ENCODE measurements at places on chromosomes 6 and 20.
A peak's percentile ranks its signal among the peaks of the same experiment; 100 is the strongest.

DNA sequence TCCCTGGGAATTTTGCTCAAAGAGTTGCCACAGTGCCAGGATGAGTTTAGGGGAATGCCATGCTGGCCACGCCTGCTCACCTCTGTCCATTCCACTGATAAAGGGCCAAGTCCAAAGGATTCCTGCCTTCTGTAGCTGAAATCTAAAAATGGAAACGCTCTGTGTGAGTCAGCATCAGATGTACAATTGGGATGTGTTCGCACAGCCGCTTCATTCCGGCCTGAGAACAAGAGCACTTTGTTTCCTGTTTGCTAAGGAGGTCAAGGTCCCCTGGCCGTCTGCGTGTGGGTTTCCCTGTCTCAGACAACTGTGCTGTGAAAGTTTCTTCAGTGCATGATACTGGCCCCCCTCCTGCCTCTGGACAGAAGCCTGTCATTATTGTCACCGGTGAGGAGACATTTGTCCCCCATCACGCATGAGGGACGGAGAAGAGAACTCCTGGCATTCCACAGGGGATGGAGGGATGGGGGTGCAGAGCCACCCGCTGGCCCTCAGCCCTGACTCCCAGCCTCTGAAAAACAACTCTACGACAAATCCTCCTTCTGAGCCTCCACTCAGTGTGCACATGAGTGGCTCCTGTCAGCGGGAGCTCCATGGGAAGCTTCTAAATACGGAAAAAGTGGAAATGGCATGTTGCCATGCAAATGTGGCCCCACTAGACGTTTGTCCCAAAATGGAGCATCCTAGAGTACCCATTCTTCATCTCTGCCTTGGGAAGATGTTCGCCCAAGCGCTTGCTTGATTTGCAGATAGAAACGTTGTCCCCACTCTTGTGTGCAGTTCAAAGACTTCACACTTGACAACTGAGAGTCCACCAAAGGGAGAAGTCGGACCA, 143.5 kb upstream of the AFDN start:
- no peak for DNase-seq

- DNase-seq, result no peak
These were observed 323.0 kb downstream of the ESR1 start for GRCh38 chr6:152130441-152130840.

DNA sequence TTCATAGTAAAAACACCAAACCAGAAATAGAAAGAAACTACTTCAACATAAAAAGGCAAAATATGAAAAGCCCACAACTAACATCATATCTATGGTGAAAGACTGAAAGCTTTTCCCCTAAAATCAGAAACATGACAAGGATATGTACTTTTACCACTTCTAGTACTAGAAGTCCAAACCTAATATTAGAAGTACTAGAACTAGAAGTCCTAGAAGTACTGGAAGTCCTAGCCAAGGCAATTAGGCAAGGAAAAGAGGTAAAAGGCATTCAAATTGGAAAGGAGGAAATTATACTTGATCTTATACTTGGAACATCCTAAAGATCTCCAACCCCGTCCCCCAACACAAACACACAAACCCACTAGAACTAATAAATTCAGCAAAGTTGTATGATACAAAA, 74.9 kb downstream of the TASP1 start:
- DNase-seq, result no peak

- DNase-seq, result peak; percentile 4
These were observed 25.4 kb upstream of the ASIP start for GRCh38 chr20:34215711-34216381.

All from AG09319 (cell line).